HS-5 (cell line): ENCODE measurements at places on chromosomes 1 and 21.

DNA sequence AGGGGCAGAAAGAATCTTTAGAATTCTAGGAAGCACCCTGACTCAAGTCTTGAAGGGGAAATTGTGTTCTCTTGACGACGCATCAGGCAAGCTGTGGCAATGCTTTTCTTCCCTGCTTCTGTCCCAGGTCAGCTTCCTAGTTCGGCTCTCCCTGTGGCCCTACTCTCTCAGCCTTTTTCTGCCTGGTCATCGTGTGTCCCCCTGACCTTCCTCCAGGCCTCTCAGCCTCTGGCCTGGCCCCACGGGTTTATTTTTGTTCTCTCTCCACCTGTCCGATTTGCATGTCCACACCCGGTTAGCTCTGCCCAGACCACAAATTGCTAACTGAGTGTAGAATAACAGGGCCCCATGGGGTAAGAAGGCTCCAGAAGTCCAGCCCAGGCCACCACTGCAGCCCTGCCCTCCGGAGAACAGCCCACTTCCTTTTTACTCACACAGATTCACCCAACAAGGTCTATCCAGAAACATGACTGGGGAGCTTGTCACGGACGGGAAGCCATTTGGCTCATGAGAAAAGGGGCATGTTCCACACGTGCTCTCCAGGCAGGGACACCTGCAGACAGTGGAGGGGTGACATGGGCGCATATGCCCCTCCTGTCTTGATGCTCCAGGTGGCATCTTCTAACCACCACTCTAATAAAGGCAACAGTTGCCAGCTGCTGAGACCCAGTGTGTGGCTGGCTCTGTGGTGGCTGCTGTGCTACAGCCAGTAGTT lies 9.8 kb downstream of the KCNN3 start:
- no peak for DNase-seq

- no peak for DNase-seq
Observed at GRCh38 chr1:246193537-246193936, 313.5 kb downstream of the SMYD3 start.

DNA sequence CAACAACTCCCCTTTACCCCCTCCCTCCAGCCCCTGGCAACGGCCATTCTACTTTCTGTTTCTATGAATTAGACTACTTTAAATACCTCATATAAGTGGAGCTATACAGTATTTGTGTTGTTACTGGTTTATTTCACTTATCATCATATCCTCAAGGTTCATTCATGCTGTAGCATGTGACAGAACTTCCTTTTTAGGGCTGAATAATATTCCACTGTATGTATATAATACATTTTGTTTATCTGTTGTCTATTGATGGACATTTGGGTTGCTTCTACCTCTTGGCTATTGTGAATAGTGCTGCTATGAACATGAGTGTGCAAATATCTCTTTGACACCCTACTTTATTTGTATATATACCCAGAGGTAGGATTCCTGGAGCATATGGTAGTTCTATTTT lies 2.2 kb downstream of the NHLH1 start:
- no peak for DNase-seq

GRCh38 chr1:6599141-6599975 lies 3.3 kb downstream of the KLHL21 start:
- DNase-seq = no peak

DNA sequence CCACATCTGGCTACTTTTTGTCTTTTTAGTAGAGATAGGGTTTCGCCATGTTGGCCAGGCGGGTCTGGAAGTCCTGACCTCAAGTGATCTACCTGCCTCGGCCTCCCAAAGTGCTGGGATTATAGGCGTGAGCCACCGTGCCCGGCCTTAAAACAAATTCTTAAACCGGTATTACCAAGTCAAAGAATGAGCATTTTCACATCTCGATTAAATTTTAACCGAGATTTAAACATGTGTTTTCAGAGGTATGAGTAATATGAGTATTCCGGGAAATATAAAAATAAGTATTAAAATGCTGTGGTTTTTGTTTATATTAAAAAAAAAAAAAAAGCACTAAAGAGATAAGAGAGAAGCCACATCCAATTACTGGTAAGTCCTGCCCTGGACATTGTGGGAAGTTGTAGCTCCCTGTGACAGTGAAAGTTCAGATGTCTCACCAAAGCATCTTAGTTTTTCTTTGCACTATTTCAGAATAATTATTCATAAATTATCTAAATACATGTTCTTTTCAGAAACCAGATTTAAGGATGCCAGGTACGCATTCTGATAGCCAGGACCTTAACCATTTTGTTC lies 24.9 kb downstream of the ZNF281 start:
- DNase-seq = no peak

- no peak for DNase-seq
Observed at GRCh38 chr1:230271300-230272035, 154.7 kb downstream of the PGBD5 start.

DNA sequence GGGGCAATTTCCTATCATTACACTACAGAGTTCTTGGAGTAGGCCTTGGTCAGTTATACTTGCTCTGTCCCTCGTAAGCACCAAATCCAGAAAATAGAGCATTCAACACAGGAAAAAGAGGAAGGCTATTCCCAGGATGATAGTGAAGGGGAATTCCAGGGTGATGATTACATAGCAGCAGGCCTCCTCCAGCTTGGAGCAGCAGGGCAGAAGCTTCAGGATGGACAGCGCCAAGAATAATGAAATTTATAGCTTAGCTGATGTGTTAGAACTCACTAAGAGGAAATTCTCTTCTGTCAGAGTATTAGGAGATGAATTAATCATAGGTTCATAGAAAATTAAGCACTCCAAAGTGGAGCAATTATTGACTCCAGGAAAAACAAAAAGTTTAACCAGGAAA lies 10.8 kb upstream of the SMAP2 start:
- DNase-seq = no peak

GRCh38 chr1:48031676-48032075 lies 34.5 kb upstream of the TRABD2B start:
- no peak for DNase-seq

DNA sequence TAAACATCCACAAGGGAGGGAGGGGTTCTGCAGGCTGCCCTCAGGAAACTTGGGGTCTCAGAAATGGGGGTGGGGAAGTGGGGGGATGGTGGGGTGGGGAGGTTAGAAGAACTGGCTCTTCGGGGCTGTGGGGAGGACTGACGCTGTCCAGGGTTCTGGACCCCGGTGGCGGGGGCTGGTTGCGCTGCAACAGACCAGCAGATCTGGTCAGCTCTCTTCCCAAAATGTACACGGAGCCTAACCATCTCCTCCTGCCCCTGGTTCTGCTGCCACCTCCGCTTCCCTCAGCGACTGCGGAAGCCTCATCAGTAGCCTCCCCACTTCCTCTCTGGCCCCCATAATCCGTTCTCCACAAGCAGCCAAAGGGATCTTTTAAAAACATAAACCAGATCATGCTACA lies 29.3 kb upstream of the C1QA start:
- DNase-seq = no peak

DNA sequence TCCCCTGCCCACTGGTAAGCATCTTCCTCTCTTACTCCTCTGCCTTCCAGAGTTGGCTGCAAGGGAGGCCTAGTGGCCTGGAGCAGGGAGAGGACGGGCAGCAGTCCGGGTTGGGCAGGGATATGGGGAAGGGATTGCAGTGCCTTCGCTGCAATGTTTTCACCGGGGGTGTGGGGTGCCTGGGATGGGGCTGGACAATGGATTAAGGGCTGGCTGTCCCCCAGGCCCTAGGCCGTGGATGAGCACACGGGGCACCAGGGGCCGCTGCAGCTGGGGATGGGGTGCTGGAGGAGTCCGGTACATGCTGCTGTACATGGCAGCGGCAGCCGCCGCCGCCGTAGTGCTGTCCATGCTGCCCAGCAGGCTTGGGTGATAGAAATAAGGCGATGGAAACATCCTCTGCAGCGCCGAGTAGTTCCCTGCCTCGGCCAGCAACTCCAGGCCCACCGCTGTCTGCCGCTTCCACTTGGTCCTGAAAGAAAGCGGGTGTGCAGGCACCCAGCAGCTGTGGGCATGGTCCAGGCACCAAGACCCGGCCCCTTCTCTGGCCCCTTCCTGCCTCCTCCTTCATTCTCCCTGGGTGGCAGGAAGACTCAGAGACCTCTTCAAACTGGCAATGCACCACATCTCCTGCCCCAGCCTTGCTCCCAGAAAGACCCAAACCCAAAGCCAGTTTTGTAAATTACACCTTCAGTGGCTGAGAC lies 4.8 kb downstream of the BARHL2 start:
- no peak for DNase-seq

DNA sequence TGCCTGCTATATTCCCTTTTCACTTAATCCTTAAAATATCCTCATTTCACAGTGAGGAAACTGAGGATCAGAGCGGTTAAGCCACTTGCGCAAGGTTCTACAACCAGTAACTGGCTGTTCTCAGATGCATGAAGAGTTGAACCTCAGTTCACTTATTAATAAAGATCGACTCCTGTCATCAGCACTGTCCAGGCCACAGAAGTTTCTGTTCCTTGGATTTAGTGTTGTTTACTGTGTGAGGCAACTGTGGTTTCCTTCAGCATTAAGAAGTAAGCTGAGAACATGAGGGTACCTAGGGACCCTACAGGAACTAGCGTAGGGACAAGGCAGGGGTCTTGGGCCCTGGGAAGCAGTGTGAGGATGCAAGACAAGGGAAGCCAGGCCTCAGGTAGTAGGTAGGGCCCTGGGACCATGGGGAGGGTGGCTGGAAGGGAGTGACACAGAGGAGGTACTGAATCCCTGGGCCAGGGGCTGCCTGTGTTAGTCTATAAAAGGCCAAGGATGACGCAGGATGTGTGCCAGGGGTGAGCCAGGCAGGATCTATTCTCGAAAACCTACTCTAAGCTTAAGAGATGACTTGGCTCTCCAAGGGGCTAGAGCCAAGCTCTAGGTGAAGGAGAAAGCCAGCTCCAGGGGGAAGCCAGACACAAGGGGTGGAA lies 181.2 kb upstream of the CSF3R start:
- no peak for DNase-seq

DNA sequence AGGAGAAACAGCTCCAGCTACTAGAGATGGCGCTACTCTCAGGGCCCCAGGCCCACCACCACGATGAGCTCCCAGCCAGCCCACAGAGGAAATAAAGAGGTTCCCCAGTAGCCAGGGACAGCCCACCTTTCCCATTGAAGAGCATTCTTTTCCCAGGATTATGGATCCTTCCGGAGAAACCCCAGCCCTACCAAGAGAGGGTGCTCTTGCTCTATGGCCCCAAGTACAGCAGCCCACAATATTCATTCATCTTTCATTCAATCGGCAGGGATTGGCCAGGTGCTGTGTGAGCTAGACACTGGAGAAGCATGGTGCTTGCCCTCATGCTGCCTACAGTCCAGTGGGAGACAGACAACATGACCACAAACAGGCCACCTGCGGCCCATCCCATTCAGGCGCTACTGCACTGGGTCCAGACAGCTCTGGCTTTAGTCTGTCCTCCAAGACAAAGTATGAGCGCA lies 29.9 kb downstream of the PMVK start:
- DNase-seq = no peak

GRCh38 chr1:200850554-200850953 lies 22.2 kb upstream of the GPR25 start:
- DNase-seq = no peak

DNA sequence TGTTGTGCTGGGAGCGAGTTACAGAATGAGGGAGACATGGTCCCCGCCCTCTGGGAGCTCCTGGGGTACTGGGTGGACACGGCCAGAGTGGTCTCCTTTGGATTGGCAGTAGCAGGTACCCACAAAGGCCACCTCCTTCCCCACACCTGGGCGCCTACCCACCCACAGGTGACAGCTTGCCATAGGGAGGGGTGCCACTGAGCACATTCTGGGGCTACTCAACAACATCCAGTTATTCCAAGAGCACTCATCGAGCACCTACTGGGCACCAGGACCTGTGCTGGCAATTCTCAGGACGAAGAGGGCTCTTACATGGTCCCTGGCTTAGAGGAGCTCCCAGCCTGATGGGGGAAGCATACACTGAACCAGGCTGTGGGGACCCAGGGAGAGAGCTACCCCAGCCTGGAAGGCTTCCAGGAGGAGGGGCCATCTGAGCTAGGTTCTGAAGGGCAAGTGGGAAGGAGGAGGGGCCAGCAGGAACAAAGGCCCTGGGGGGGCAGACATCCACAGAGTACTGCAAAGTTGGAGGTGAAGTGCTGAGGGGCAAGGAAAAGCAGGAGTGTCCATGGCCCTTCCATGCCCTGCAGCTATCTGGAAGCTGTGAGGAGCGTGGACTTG lies 22.0 kb downstream of the MRPL37 start:
- DNase-seq = no peak

- DNase-seq = no peak
Observed at GRCh38 chr21:16418226-16418625, 688.4 kb downstream of the USP25 start.

DNA sequence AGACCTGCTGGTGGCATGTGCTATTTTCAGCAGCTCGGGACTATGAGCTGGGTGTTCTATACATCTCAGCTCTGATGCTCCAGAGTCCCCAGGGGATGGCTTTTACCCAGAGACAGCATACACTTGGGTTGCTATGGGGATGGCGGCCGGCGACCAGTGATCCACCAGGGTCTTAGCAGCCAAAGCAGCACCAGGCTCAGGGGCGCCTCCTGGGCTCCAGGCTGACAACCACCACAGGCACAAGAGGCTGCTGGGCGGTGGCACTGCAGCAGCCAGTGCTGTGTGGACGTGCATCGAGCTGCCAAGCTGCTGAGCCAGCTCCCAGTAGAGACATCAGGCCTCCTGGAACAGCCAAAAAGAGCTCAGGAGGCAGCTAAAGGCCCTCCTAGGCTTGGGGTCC lies 37.6 kb upstream of the CLSTN1 start:
- DNase-seq = no peak

DNA sequence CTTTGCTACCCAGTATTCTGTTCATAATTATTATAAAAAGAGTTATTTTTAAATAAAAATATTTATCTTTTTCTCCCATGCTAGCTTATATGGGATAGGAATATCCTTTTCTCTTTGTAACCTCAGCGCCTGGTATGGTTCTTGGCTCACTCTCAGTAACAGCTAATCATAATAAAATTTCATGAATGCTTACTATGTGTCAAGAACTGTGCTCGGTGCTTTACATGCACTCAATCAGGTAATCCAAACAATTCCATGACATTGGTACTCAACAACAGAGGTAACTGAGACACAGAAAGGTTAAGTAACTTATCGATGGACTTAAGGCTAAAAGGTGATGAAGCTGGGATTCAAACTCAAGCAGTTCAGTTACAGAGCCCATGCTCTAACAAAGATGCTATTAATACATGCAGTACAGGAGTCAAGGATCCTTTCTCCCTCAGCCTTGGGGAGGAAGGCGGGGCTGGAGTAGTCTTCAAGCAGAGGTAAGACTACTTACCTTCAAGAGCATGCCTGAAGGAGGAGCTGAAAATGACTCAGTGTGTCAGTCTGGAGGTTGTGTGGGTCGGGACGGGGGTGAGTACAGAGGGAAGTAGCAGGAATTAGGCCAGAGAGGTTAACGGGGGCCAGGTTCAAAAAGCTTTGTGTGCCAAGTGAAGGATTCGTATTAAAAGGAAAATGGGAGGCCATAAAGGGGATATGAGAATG lies 73.4 kb downstream of the PLPPR5 start:
- no peak for DNase-seq

GRCh38 chr1:236251587-236251986 lies 30.2 kb downstream of the ERO1B start:
- no peak for DNase-seq

- DNase-seq = no peak
Observed at GRCh38 chr1:27409669-27410068, 17.2 kb downstream of the GPR3 start.

- no peak for DNase-seq
Observed at GRCh38 chr1:19312782-19313635, 883 bp downstream of the SLC66A1 start.
